ENCODE measurements at places on chromosomes 3 and 15. TPM values are rescaled to one million over a fixed set of nuclear protein-coding genes. Genes with fewer than 3 reads are reported as not detected.

The C3orf62 gene
- total RNA-seq: 3.7 TPM

The PLAAT1 gene
- total RNA-seq: 0.66 TPM

The TMEM40 gene
- not detected for total RNA-seq

The TAGLN3 gene
- not detected for total RNA-seq

The GPR156 gene
- 1.4 TPM for total RNA-seq

The ADAMTS17 gene
- total RNA-seq: 0.49 TPM

The FBN1 gene
- total RNA-seq: 325 TPM

The SCN11A gene
- total RNA-seq: 0.34 TPM

The CYP19A1 gene
- total RNA-seq: 4.2 TPM
